ENCODE measurements at places on chromosomes 2 and 18.

DNA sequence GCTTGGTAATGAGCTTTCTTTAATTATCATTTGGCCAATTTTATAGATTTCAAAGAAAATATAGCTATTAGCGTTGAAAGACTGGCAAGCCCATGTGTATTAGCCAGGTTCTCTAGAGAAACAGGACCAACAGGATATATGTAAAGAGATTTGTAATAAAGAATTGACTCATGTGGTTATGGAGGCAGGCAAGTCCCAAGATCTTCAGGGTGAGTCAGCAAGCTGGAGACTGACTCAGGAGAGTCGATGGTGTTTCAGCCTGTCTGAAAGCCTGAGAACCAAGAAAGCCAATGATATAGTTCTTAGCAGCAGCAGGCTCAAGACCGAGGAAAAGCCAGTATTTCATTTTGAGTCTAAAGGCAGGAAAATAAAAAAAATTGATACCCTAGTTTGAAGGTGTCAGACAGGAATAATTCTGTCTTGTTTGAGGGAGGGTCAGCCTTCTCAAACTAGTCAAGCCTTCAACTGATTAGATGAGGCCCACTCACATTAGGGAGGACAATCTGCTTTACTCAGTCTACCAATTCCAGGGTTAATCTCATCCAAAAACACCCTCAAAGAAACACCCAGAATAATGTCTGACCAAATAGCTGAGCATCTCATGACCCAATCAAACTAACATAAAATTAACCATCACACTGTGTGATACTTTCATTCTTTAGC, 78.3 kb upstream of the CRIM1 start:
- DNase-seq, result no peak

GRCh38 chr2:65299246-65299645, 71.6 kb downstream of the ACTR2 start:
- no peak for DNase-seq

- no peak for DNase-seq
These were observed 32.4 kb downstream of the COMMD1 start for GRCh38 chr2:61937886-61938285.

DNA sequence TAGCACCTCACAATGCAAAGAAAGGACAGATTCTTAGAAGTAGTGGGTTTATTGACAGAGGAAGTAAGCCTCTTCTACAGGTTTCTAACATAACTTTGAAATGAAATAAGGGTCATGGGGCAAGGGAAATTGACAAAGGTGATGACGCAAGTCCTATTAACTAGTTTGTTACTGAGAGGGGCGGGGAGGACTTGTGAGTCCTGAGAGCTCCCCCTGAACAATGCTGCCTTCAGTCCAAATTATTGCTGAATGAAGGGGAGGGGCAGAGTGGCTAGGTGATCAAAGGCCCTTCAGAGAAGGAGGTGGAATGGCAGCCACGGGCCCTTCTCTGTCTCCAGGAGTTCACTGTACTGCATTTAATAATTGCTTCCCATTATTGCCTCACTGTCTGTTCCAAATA, 390.0 kb downstream of the MEIS1 start:
- no peak for DNase-seq

GRCh38 chr2:205903549-205904129, 182.3 kb downstream of the INO80D start:
- no peak for DNase-seq

GRCh38 chr2:46737577-46737976, 178.0 kb downstream of the MCFD2 start:
- DNase-seq, result no peak

GRCh38 chr2:238306672-238306998, 13.7 kb upstream of the TRAF3IP1 start:
- DNase-seq, result no peak

- DNase-seq, result no peak
These were observed 65.3 kb upstream of the FOXI3 start for GRCh38 chr2:88517759-88518201.

DNA sequence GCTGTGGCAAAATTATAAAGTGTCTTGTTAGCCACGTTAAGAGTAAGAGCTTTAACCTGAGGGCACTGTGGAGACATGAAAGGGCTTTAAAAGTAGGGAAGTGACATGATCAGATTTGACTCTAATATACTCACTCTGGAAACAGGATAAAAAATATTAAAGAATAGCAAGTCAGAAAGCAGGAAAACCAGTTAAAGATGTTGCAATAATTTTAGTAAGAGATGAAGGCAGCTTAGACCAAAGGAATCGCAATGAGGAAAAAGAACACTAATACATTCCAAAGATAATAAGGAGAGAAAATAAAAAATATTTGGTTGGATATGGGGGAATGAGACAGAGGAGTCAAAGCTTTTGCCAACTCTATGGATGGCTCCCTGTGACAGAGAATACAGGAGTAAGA, 183.8 kb downstream of the DYM start:
- no peak for DNase-seq

- DNase-seq, result no peak
These were observed 472.5 kb upstream of the PIK3C3 start for GRCh38 chr18:41482501-41482900.

DNA sequence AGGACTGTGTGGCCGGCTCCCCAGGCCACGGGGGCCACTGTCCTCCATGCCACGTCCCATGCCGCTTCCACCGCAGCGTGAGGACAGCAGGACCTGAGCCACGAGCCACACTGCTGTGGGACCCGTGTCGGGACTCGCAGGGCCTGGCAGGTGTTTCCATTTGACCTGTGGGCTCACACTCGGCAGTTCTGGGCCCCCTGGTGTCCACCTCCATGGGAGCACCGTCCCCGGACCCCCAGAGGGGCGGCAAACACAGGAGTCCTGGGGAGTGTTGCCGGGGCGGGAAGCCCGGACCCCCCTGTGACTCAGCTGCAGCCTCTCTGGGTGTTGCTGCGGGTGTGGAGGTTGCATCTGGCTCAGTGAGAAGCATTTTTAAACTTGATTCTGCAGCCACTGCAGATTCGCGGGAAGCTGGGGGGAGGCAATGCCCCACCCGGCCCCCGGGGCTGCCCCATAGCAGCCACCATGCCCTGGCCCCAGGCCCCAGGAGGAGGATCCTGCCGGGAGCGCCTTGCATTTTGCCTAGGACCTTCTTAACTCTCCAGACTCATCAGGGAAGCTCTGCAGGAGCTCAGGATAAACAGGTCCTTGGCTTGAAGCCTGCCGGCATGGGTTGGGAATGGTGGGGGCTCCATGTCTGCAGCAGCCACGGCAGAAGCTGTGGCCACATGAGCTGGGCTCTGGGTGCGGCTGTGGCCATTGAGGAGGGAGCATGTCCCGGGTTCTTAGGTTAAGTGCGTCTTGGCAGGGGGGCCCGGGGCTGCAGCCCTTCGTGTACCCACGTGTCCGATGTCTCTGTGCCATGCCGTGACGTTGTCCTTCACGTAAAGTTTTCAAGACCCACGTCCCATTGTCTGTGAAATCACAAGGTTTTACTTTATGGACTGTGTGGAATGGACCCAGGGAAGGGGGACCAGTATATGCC, 30.9 kb downstream of the NFATC1 start:
- DNase-seq, result no peak

- DNase-seq, result no peak
These were observed 40.6 kb downstream of the KIAA2012 start for GRCh38 chr2:202113571-202114142.

- no peak for DNase-seq
These were observed 250.9 kb downstream of the OTX1 start for GRCh38 chr2:63301481-63301880.

DNA sequence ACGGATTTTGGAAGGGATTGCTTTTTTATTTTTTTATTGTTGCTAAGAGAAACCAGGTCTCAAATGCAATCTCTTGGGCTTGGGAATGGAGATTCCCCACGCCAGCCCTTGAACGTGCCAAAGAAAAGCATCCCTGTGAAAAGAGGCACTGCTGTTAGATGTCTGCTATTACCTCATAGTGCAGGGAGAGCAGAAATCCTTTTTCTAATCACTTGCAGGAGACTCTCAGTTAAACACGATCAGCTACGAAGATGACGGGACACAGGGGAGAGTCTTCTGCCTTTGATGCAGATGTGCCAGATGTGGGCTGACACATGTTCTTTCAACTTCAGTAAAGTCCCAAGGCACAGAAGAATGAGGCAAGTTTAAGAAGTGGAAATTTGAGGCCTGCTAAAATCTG, 381.6 kb upstream of the TRIB2 start:
- no peak for DNase-seq

DNA sequence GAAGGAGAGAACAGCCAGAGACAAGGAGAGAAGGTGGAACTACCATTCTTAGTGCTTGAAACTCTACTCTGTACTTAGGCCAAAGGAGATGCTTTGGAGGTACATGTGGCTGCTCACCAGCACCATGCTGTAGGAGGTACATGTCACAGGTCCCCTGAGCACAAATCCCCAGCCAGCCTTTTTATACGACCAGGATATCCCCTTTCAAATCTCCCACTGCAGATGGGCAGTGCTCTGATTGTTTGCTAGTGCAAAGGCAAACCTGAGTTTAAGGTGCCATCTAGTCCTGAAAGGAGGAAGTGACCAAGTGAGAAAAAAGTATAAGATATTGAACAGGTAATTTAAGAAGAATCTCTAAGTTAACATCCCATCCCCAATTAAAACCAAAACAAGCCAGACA, 17.1 kb upstream of the TTC21B start:
- DNase-seq, result no peak

GRCh38 chr2:193985272-193985671, 1671.8 kb upstream of the SLC39A10 start:
- DNase-seq, result no peak

GRCh38 chr2:40283111-40283909, 168.6 kb downstream of the SLC8A1 start:
- DNase-seq, result no peak

DNA sequence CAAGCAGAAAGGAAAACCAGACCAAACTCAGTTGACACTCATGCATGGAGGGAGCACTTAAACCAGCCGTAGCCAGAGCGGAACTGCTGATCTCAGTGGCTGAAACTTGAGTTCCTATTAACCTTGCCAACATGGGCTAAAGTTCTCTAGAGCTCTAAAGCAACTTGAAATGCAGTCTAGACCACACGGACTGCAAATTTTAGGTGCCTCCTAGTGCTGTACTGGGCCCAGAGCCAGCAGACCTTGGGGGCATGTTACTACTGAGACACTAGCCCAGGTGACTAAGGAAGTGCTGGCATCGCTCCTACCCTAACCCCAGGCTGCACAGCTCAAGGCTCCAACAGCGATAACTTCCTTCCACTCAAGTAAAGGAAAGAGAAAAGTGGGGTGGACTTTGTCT, 236.5 kb downstream of the AKAIN1 start:
- no peak for DNase-seq

DNA sequence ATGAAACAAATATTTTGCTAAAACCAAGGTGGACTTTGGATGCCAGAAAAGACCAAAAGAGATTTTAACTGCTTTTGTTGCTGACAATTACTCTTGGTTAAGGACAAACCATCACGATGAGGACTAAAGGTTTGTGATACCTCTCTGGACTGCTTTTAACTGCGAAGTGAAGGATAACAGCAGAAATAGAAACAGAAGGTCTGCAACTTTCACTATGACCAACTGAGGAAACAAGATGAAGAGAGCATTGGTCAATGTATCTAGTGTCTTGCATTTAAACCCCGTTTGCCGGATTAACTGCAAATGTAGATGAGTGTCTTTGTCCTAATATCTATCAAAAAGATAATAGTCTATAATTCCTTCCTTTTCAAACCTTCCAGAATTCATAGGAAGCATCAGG, 541.7 kb downstream of the ERBB4 start:
- no peak for DNase-seq

DNA sequence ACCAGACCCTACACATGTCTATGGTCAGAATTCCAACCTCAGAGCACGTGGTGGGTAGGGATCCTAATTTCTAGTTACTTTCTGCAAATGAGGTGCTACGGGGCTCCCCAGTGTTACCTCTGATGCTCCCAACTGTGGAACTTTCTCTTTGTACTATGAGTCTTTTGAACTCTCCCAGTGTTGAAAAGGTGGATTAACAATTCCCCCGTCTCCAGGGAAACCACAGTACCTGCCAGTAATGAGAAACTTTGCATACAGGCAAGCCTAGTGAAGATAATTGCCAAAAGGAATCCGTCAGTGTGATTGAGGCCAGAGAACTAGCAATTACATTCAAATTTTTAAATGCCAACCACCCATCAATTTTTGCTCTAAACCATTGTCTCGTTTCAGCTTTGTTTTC, 129.0 kb upstream of the FOSL2 start:
- DNase-seq, result no peak

GRCh38 chr2:8168022-8168717, 513.7 kb upstream of the ID2 start:
- no peak for DNase-seq

DNA sequence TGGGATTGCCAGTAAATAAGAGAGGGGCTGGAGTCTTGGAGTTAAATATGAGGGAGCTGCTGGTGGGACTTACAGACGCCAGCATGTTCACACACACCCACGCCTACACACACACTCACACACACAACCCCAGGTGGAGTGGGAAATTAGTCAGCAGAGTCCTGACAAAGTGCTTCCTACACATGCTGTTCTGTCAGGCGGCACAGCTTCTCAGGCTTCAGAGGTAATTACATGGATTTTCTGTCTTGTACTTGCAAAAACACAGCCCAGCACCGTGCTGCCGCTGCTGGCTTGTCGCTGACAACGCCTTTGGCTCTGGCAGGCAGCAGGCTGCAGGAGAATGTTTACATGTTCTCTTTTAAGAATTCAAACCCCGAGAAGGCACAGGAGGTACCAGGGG, 1186.3 kb upstream of the CELF4 start:
- no peak for DNase-seq

GRCh38 chr2:68723181-68723580, 11.4 kb upstream of the ARHGAP25 start:
- no peak for DNase-seq

GRCh38 chr2:228847684-228848083, 423.4 kb downstream of the PID1 start:
- DNase-seq, result no peak

GRCh38 chr2:52970642-52971041, 797.0 kb upstream of the CHAC2 start:
- DNase-seq, result no peak

- DNase-seq, result no peak
These were observed 286.6 kb downstream of the ZEB2 start for GRCh38 chr2:144233317-144233716.

All from cortex of kidney (tissue), 1 donor.